ENCODE measurements at places on chromosomes 5 and 9.

DNA sequence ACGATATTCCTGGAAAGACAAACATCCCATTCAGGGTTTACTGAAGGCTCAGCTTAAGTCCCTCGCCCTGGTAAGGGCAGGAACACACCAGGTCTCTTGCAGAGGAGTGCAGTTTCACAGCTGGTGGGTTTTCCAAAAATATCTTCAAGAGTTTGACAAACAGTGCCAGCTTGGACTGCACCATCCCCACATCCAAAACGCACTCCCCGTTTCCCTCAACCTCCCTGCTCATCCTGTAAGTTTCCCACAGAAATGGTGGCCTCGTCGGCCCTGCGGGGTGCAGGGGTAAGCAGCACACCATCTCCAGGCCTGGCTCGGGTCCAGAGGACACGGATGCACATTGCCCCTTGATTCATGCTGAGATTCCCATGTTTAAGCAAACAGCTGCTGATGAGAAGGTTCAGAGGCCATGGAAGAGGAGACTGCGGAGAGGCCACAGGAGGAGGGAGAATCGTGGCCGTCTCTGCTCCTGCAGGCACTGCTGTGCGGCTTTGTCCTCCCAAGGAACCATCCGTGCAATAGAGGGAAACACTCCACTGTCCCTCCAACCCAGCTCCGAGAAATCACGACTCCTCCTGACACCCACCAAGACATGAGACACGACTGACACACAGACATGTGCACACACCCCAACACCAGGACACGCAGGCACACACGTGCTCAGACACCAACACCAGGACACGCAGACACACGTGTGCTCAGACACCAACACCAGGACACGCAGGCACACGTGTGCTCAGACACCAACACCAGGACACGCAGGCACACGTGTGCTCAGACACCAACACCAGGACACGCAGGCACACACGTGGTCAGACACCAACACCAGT lies 24.0 kb upstream of the SLC12A7 start:
- DNase-seq, result no peak

DNA sequence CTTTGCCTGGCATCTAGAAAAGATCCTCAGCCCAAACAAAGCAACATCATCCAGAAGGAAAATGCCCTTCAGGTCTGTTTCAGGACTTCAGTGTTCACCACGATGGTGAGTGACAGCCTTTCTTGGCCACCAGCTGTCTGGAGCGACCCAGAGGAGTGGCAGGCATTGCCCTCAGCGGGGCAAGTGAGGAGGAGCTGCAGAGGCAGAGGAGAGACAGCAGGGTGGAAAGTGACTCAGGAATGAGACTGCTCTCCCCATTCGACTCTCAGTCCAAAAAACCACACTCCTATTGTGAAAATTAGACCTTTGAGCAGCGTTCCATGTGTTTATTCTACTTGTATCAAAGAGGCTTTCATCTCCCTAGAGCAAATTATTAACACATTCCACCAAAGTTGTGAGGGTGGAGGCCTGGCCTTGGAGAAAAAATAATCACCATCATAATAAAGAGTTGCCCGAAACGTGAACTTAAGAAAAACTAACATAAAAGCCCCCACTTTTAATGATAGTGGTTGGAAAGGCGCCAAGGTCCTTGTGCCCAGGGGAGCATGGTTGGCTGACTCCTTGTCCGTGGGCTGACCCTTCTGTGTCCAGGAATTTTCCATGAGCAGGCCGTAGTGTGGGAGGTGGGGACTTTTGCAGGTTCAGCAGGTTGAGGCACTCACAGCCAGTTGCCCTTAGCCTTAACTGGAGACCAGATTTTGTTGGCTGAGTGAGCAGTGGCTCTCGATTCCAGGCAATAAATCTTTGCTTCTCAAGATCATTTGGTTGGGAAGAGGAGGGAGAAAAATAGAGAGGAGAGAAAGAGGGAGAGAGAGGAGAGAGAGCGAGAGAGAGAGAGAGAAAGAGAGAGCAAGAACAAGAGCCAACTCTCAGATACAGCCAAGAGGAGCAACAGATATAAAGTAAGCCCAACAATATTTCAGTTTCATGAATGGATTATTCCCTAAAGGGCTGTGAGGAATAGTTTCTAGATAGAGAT lies 125.9 kb upstream of the ANKRD55 start:
- no peak for DNase-seq

DNA sequence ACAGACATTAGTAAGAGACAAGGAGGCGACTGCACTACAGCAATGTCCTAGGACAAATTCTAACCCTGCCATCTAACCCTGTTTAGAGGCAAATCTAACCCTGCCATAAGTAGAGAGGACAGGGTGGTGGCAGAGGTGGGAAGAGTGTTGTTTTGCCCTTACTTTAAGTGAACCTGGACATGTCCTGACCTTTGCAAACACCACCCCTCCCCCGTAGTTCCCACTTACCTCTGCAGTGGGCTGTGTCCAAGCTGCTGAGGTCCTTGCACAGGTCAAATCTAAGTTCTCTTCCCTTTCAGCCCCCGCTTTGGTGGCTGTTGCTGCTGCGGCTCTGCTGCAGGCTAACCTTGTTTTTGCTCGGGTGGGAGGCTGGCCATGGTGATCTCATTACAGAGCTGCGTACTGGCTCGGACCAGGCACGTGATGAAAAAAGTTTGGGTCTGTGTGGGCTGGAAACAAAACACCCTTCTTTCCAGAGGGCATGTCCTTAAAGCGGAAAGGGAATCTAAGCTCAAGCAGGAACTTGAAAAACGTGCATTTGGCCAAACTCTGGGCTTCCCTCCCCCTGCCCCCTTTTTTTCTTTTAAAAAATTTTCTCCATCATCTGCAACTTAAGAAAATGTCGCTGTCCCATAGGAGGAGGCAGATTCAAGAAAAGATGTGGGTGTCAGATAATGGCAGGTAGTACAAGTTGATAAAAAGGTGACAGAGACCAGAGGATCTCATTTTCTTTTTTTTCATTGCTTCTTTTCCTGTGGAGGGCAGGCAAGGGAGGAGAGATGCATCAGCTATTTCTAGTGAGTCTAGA lies at the start of gene FAXDC2:
Gene FAXDC2, minus strand, starts transcription at position 349 of the 808 bp plus-strand sequence. CDS start 12,425 bp downstream, outside the sequence.
- DNase-seq, result no peak

DNA sequence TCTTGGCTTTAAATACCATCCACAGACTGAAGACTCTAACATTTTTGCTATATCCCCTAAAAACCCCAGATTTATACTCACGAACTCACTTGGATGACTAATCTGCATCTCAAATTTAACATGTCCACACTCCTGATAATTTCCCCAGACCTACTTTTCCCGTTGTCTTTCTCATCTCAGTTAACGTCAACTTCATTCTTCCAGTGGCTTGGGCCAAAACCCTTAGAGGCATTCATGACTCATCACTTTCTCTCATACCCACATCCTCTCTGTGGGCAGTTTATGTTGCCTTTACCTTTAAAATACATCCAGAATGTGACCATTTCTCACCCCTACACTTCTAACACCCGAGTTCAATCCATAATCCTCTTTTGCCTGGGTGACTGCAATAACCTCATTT lies 96.7 kb downstream of the EDIL3 start:
- DNase-seq, result no peak

DNA sequence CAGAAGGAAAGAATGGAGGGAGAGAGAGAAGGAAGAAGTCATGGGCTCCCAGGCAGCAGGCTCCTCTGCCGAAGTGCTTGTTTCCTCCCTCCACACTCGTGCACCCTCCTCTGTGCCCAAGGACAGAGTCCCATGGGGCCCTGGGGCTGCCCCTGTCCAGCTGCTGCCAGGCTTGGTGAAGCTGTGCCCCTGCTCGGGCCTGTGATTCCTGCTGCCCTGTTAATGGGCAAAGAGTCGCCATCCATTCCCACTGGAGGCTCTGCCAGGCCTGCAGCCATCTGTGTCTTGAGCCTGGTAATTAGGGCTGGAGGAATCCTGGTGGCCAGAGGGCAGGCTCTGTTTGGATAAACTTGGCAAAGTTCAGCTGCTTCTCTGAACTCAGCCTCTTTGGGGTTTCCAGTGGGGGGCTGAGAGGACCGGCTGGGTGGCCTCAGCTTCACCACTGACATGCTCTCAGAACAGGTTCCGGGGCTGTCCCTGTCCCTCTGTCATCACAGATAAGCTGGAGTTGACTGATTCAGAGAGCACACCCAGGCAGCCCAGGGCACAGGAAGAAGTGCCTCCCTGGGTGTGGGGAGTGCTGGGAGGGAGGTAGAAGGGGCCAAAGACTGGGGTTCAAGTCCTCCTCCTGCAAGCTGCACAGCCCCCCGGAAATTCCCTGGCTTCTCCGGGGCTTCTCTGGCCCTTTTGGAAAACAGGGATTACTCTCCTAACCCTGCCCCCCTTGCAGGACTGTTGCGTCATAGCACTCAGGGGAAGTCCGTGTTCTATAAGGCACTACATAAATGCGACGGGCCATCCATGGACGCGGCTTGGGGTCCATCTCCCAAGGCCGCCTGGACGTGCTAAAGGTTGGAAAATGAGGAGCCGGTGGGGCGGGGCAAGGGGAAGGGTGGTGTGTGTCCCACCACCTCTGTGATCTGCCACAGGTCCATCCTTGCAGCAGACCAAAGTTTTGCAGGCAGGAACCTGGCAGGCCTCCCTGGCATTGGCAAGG lies 154.8 kb downstream of the PAX5 start:
- no peak for DNase-seq

DNA sequence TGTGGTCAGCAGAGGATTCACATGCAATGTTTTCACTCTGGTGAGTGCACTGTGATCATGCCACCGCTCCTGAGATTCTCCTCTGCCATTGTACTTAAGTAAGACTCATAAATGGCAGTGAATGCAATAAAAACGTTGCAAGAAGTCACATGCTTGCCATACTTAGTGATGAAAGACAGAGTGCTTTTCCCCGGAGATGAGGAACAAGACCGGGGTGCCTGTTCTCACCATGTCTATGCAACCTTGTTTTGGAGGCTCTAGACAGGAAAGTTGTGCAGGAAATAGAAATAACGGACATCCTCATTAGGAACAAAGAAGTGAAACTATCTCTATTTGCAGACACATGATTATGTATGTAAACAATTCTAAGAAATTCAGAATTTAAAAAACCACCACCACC lies 84.7 kb upstream of the IRX2 start:
- DNase-seq, result no peak

- DNase-seq, result peak; percentile 61
Observed at GRCh38 chr9:99807276-99807852, 14.3 kb upstream of the NR4A3 start.

DNA sequence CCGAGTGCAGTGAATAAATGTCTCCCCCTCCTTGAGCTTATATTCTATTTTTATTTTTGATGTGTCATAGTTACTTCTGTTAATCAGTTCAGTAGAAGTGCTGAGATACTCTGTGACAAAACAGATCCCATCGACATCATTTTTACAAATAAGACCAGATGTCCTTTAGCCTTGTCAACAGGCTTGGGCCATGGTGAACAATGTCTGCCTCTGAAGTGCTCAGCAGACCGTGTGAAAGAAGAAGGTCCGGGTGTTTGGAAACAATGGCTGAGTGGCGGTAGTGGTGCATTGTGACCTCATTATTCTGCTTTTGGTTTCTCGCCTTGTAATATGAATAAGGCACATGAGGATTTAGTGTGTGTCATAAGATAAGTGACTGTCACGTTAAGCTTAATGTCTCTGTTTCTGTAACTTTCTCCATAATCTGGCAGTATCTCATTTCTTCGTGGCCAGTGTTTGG lies 71.2 kb downstream of the SYK start:
- DNase-seq, result no peak

DNA sequence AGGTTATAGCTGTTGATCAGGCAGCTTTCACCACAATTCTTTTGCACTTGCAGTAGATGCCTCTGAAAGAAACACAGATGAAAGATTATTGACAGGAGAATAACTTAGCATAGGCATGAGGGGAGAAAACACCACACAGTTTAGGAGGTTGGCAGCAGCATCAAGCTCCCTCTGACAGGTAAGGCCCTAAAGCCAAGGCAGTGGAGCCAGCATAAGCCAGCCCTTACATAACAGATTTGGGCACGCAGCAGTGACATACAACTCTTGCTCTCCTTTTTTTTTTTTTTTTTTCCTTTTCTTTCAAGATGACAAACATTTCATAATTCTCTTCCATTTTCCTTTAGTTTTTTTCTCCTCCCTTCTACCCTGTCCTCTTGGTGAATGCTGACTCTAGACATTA lies 257.6 kb upstream of the ADAMTSL1 start:
- DNase-seq, result no peak

- no peak for DNase-seq
Observed at GRCh38 chr5:32827981-32828380, 116.9 kb downstream of the NPR3 start.

DNA sequence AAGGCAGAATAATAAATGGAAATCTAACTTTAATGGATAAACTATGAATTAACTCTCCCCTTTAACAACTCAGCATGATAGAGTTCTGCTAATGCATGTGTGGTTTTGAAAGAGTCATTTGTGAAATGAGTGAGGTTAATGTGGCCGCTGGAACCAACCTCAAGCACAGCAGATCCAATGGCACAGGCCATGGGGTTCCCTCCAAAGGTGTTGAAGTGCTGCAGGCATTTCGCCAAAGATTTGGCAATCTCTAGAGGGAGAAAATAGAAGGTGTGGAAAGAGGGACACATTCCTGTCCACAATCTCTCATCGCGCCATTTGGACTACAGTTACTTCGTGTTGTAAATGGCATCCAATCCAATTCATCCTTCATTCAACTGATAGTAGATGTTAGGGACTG lies 35.0 kb downstream of the AGXT2 start:
- DNase-seq, result no peak

GRCh38 chr5:141517312-141517711 lies 28.4 kb downstream of the PCDHGC5 start:
- no peak for DNase-seq

DNA sequence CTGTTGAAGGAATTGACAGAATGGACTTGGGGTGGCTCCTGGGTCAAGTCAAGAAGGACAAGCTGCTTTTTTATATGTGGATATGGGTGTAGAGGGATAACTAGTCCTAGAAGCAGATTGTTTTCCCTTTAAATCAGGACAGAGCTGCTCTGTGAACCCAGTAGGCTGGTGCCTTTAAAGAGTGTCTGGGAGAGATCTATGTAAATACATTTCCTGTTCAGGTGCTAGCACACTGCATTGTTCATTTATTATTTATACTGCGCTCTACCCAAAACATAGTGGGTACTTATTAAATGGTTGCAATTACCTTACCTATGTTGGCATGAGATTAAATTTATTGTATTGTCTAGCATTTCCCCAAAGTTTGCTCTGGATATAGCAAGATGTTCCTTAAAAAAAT lies 86.6 kb upstream of the EQTN start:
- no peak for DNase-seq

- DNase-seq, result no peak
Observed at GRCh38 chr9:15967068-15967467, 414.2 kb downstream of the CCDC171 start.

- DNase-seq, result no peak
Observed at GRCh38 chr5:136021016-136021405, 7.8 kb upstream of the TGFBI start.

DNA sequence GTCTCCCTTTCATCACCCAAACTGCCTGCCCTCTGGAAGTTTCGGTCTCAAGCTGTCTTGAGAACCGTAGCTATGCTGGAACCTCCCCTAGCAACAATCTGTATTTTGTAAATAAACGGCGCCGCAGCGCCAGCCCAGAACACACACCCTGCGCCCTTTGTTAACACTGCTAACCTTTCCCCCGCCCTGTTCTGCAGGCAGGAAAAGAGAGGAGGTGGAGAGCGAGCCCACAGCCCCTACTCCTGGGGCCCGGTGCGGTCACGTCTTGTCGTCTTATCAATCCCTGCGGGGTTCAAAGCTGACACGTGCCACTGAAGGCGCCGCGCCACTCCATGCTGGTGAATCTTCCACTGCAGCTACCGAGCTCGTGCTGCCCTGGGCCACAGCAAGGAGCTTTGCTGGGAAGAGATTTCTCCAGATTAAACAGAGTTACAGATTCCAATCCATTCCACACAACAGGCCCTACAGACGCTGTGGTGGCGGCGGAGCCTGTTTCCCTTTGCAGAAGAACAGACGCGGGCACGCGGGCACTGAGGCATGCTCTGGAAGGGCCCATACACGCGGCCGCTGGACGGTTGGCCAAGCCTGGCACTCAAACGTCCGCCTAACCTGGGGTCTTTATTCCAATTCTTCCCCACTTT lies 25.3 kb downstream of the ZDHHC11B start:
- DNase-seq, result peak; percentile 46
